ENCODE measurements at places on chromosomes 6 and 20.

DNA sequence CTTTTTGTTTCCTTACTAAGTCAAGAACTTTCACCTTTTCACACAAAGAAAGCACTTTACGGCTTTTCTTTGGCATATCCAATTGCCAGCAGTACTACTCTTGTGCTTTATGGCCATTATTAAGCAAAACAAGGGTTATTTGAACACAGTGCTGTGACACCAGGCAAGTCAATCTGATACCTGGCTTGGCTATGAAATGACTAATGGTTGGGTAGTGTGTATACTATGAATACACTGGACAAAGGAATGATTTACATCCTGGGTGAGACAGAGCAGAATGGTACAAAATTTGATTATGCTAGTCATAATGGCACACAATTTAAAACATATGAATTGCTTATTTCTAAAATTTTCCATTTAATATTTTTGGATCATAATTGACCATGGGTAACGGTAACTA, 22.1 kb upstream of the ADGRF1 start:
- no peak for DNase-seq

GRCh38 chr6:80217794-80218193, 111.3 kb downstream of the BCKDHB start:
- DNase-seq = no peak

GRCh38 chr6:159098636-159099106, 53.9 kb upstream of the TAGAP start:
- no peak for DNase-seq

DNA sequence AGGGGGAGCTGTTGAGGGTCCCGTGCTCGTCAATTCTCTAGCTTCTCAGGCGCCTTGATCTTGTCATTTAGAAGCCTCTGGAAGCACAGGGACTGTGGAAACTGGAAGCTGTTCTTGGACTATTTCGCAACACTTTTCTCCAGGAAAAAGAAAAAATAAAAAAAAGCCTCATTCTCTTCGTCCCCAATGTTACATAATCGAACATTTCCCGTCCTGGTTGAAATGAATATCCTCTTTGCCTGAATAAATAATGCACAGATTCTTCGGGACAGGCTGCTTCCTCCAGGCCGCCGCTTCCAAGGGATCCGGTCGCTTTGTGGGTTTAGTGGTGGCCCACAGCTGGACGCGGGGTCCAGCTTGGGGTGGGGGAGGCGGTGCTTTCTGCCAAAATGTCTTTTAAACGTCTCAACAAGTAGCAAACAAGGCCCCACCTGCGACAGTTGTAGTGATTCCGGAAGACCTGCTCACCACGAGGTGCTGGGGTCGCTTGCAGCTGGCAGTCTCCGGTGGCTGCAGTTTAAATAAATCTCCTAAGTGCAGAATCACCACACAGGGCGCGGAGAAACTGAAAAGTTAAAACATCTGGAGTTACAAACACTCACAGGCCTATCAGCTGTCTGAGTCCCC, 125.9 kb upstream of the ESR1 start:
- no peak for DNase-seq

DNA sequence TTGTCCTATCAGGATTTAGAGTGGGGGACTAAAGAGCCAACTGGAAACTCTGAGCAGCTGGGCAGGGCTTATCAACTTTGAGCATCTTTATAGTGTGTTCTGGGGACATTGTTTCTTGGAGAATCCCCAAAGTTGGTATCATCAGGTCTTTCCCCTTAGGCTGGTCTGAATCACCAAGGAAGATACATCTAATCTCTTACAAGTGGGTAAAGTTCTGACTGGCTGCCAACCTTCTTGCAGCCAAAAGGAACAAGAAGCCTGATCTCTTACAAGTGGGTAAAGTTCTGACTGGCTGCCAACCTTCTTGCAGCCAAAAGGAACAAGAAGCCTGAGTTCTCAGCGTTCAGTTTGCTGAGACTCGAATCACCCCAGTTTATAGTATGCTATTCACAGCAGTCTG, 1.6 kb upstream of the MED23 start:
- no peak for DNase-seq

DNA sequence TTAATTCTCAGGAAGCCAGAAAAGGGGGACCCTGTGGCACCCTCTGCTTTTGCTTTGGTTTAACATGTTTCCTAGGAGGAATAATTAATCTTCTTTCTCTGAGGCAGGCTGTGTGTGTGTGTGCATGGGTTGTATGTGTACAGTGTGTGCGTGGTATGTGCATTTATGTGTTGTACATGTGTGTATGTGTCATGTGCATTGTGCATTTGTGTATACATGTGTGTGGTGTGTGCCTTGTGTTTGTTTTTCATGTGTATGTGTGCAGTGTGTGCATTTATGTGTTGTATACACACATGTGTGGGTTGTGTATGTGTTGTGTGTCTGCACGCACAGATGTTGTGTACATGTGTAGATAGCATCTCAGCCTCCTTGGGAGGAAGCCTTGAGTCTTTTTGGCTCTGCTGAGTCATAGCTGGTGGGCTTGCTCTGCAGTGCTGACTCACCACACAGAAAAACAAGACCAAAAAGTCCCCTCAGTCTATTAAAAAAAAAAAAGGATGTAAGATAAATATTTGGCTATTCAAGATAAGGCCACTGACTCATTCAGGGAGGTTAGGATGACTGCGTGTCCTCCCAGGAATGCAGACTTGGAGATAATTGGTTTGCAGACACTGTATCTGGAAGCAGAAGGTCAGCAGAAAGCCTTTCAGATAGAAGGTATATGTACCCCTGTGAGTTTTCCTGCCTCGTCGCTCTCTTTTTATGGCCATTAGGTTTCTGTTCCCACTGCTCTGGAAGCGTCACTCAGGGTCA, 58.6 kb downstream of the SYNJ2 start:
- no peak for DNase-seq

Measured in D341Med (cell line).